A172 (cell line): ENCODE measurements at places on chromosomes 6 and 20. TPM values are rescaled to one million over a fixed set of nuclear protein-coding genes. Genes with fewer than 3 reads are reported as not detected.

Gene ECT2L
- not detected in 2 replicates for total RNA-seq

Gene C4A
- 1.2 and 1.6 TPM in 2 replicates for total RNA-seq

Gene BPIFB2
- not detected in 2 replicates for total RNA-seq

Gene TAP1
- total RNA-seq, result 68.3 and 73.9 TPM in 2 replicates

Gene HLA-DOA
- not detected in 2 replicates for total RNA-seq

Gene BTN1A1
- total RNA-seq, result not detected in 2 replicates

Gene CFB
- 3.7 and 4.0 TPM in 2 replicates for total RNA-seq

Gene ZSCAN9
- 14.0 and 17.0 TPM in 2 replicates for total RNA-seq

Gene C6orf163
- 0.31 and 0.72 TPM in 2 replicates for total RNA-seq

Gene CLVS2
- total RNA-seq, result not detected in 2 replicates

Gene NRSN1
- not detected in 2 replicates for total RNA-seq

Gene TREML2
- not detected in 2 replicates for total RNA-seq

Gene ABCC10
- total RNA-seq, result 11.1 and 13.9 TPM in 2 replicates

Gene SLC16A10
- total RNA-seq, result 0.41 and 2.6 TPM in 2 replicates

Gene DDO
- 3.5 and 6.0 TPM in 2 replicates for total RNA-seq

Gene COL21A1
- total RNA-seq, result not detected in 2 replicates

Gene LZTS3
- total RNA-seq, result 2.7 and 5.0 TPM in 2 replicates

Gene SCGN
- total RNA-seq, result not detected in 2 replicates

Gene OPRL1
- total RNA-seq, result 0.81 and 1.2 TPM in 2 replicates

Gene EGFL8
- total RNA-seq, result 1.9 and 4.9 TPM in 2 replicates

Gene BTNL2
- not detected in 2 replicates for total RNA-seq

Gene LPA
- not detected in 2 replicates for total RNA-seq

Gene PHF20
- total RNA-seq, result 21.9 and 28.9 TPM in 2 replicates

Gene FAM209B
- not detected in 2 replicates for total RNA-seq

Gene TFAP2D
- total RNA-seq, result not detected in 2 replicates

Gene DDX43
- not detected in 2 replicates for total RNA-seq

Gene PHACTR3
- not detected in 2 replicates for total RNA-seq

Gene C6orf15
- total RNA-seq, result 2.4 TPM in 2 replicates

Gene FRK
- 0.02 and 0.05 TPM in 2 replicates for total RNA-seq

Gene FAM217A
- not detected in 2 replicates for total RNA-seq

Gene EEF1E1
- total RNA-seq, result 114 and 117 TPM in 2 replicates

Gene EMILIN3
- total RNA-seq, result not detected in 2 replicates
